ENCODE measurements at places on chromosomes 13 and 19.

DNA sequence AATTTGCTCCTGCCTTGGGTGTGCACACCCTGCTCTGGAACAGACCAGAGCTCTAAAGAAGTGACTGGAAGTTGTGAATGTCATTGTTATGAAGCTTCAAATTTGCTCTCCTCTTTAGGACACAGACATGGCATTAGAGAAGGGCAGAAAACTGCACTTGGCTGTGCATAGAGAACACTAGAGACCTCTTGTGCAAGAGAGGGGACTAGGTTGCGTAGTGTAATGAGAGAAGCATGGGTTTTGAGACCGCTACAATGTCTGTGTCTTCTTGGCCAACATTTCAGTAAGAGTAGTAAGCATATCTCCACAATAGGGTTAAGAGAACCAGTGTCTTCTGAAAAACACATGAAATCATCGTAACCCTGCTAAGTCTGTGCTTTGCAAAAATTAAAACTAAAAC is 423.3 kb downstream of the SPRY2 start:
- DNase-seq, result no peak

- no peak for DNase-seq
Measured at GRCh38 chr19:35264268-35265125, 4.3 kb upstream of the USF2 start.

DNA sequence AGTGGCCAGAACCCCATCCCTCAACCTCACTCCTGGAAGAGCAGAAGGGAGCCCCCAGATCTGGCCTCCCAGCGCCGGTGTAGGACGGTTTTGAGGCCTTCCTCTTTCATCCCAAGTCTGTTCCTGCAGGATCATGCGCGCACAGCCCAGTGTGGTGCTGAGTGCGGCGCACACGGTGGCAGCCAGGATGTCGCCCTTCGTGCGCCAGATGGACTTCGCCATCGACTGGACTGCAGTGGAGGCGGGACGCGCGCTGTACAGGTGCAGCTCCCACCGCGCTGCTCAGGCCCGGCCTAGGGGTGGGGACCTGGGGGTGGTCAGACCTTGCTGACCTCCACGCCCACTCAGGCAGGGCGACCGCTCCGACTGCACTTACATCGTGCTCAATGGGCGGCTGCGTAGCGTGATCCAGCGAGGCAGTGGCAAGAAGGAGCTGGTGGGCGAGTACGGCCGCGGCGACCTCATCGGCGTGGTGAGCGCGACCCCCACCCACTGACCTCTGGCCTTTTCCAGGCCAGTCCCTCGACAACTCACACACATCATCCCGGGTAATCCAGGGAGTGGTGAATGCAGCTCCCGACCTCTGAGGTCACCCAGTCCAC is 14.8 kb downstream of the PNPLA6 start:
- DNase-seq, result no peak

DNA sequence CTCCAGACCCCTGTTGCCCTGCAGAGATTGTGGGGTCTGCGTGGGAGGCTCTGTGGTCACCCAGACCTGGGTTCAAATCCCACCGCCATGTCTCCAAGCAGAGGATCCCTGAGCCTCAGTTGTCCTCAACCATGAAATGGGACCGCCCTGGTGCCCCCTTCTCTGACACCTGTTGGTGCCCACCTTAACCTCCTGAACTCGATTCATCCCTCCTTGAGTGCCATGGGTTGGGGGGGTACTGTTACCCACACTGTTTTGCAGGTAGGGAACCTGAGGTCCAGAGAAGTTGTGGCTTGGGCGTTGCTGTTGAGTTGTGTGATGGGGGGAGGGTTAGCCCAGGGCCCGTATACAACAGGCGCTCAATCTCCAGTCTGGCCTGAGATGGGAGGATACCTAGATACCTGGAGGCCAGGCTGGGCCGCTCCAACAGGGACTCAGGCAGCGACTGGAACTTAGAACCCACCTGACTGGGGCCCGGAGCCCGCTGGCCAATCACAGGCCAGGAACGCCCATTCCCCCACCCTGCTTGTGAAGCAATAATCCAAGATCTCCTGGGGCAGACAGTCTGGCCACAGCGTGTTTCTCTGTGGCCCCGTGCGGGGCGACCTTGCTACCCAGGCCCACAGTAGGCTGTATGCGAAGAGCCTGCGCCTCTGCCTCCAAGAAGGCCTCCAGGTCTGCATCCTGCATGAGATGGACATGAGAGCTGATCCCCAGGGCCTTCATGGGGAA is 2.8 kb downstream of the ARID3A start:
- DNase-seq, result no peak

DNA sequence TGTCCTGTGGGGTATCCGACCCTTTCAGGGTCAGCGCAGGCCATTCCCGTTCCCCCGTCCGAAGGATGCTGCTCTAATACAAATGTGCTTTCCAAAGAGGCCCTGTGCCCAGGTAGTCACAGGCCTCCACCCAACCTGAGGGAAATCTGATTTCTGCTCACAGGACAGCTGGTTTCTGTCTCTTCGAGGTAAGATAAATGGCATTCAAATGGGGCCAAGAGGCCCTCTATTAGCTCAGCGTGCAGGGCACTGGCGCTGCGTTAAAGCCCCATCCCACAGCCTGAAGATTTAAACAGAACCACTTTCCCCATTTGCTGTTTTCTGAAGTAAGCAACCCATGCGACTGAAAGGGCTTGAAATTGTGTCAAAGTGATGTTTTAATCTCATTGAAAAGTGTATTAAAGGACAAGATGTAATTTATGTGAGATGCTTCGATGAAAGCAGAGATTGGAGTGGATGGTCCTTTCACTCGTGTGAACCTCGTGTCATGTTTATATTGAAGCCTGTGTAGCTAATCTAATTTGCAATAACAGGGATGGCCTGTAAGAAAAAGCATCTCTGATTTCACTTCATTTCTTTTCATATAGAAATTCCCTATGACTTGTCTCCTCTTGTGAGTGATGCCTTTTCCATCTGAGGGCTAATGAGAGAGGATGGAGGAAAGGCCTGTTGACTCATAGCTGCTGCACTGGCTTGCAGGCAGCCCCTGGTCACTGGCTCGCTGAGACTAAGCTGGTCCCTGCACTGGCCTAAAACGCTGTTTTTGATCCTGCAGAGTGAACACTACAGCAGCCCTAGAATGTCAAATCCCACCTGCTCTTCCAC is 7.3 kb upstream of the SOX1 start:
- no peak for DNase-seq
